ENCODE measurements at places on chromosomes 6 and 20.

DNA sequence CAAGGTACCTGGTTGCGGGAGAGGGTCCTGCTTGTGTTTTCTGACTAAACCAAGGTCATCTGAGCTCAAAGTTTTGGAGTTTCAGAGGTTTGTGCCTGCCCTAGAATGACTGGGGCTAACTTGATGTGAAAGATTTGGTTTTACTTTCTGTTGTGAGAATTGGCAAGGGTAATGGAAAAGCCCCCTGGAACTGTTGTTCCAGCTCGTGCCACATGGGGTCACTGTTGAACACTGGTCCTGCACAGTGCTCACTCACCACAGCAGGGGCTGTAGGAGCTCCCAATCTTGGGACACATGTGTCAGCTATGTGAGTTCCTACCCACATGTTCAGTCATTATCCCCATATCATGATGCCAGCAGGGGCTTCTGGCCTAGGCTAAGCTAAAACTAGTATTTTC, 6.5 kb downstream of the TGM6 start:
- DNase-seq = no peak

DNA sequence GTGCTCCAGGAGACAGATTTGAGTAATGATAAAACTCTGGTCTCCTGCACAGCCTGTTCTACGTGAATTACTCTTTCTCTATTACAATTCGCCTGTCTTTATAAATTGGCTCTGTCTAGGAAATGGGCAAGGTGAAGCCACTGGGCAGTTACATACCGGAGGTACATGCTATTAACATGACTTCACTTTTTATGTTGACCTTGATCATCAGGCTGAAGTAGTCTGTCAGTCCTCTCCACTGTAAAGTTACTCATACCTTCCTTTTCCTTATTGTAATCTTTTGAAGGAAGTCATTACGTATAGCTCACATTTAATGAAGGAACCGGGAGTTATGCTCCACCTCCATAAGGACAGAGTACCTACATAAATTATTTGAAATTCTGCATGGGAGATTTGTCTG, 19.9 kb upstream of the KHDC1 start:
- no peak for DNase-seq

DNA sequence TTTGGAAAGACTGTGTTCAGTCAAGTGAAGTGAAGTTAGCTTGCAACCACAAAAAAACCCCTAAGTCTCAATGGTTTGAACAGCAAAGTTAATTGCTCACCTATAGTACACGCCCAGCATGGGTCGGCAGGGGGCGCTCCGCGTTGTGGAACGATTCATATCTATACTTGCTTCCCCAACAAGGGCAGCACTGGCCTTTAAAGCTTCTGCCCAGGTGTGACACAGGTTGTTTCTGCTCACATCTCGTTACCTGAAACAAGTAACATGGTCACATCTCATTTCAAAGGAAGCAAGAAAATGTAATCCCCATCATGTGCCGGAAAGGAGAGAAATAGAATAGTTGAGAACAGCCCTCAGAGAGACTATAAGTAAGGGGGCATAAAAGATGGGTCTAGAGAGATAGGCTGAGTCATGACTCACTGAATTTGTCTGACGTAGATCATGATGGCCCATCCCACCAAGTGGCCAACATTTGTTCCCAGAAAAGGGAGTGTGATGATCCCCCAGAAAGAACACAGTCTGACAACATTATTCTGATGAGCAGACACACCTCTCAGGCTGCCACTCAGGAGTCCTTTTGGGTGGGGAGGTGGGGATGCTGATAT, 29.0 kb downstream of the HNF4A start:
- peak; percentile 14 for DNase-seq

DNA sequence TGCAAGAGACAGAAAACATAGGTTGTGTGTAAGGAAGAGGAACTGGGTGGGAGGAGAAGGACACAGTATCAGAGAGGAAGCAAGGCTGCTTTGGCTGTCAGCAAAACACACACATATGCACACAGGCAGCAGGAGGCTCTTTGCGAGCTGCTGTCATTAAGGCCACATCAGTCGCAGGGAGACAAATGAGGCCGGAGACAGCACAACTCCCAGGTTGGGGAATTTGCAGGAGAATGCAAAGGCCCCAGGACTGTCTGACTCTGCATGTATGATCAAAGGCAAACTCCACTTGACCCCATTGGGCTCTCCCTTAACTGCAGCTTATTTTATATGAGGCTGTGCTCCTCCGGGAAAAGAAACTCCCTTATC, 35.3 kb downstream of the METTL24 start:
- no peak for DNase-seq

DNA sequence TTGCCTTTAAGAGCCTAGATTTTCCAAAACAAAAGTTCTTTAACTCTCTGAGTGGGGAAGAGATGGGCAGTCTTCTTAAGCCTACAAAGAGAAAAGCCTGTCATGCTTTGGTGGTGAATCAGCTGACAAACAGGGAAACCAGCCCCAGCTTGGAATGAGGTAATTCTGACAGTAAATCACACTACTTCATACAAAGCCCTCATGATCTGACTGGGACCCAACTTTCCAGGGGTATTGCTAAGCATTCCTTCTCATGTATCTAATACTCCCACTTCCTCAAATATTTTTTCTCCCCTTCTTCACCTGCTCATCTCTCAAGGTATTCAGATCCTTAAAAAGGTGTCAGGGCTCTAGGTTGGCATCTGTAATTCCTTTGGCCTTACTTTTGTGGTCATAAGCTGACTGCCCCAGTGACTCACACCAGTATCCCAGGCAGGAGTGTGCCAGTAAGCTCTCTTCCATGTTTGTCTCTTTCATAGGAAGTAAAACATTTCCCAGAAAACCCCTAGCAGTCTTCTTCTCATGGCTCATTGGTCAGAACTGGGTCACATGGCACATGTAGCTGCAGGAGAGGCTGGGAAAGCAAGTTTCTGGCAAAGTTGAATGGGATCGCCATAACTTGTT, 15.0 kb upstream of the TBC1D22B start:
- no peak for DNase-seq

DNA sequence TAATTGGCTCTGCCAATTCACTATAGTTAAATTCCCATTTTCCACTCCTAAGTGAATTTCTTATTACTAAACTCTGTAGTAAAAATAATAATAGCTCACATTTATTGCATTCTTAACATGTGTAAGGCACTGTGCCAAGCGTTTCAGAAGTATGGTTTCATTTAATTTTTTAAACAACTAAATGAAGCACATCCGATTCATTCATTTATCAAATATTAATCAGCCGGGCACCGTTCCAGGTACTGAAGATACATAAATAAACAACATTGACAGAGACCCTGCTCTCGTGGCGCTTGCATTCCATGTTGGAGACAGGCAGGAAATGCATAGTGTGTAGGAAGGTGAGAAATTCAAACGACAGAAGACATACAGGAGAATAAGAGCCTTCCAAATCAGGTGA, 423.2 kb upstream of the JARID2 start:
- no peak for DNase-seq

- no peak for DNase-seq
Measured at GRCh38 chr6:35477551-35478179, 9.5 kb downstream of the RPL10A start.

DNA sequence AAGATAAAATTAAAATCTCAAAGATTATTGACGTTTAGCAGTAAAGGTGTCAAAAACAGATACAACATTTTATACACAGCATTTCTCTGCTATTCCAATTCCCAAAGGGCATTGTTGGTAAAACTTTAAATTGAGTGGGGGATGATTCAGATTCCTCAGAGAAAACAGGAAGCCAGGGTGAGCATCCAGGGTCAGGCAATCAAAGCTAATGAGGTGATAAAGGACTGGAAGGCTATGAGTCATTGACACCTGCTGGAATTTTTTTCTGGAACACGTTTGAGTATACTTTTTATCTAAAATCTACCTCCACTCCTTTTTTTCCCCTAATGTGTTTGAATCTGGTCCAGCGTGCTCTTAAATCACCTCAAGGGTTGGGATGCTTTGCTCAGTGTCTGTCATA, 52.2 kb downstream of the FKBP1C start:
- no peak for DNase-seq

DNA sequence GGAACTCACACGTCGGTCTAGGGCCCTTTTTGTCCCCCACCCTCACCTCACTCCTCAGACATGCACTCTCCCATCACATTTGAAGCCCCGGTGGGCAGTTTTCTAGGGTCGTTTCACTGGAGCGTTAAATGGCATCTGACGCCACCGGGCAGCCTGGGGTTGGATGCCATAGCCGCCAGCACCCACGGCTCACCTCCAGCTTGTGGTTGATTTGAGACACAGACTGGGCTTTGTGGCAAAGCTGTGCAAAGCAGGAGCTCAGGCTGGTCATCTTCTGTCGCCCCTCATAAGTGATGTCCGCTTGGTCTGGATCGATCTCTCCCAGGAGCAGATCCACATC, 530 bp downstream of the GOPC start:
- no peak for DNase-seq

DNA sequence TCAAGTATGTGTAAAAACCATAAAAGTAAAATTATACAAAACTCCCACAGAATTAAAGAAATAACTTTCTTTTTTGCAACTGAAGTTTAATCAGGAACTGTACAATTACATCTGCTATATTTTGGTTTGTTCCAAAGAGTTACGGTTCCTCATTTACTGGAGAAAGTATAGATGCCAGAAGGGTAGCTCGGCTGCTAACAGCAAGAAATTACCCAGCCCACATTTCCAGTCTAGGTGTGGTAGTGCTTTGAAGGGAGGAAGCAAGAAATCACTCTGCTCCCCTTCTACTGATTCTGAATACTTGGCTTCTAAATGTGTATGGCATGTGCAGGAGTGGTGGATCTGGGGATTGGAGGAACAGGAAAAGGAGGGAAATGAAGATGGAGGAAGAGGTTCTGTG, 441.3 kb downstream of the CDC5L start:
- no peak for DNase-seq

DNA sequence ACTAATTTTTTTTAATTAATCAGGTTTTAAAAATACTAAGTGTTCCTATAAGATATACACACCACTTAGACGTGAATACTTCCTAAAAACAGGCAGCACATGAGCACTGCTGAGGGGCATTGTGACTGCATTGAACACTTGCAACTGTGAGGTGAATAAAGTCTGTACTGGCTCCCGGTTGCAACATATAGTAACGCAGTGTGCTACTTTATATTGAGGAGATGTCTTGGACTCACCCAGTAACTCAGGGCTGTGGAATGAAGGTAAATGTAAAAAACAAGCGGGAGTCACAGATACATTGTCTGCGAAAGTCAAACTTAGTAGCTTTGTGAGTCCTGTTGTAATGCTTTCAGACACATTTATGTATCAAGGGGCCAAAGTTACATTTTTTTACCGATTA, 17.0 kb upstream of the HLA-A start:
- no peak for DNase-seq

DNA sequence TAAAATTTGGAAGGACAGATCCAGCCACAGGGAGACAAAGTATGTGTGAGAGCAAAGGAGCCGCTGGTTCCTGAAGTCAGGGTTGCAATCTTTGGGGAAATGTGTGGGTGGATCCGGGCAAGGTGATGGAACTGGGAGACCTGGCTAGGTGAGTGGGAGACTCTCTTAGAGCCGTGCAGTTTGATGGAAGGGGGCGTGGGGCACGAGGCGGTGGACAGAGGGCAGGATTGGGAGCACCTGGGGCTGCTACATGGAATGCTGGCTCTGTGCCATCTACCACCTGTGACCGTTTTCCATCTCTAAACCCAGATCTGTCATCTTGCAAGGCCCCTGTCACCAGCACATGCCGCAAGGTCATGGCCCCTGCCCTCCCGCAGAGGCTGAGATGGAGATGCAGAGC, 268.4 kb downstream of the SMOC2 start:
- DNase-seq = no peak

DNA sequence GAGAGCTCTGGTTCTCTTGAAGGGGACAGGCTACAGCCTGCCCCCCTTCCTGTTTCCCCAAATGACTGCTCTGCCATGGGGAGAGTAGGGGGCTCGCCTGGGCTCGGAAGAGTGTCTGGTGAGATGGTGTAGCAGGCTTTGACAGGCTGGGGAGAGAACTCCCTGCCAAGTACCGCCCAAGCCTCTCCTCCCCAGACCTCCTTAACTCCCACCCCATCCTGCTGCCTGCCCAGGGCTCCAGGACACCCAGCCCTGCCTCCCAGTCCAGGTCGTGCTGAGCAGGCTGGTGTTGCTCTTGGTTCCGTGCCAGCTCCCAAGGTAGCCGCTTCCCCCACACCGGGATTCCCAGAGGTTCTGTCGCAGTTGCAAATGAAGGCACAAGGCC, 9.8 kb downstream of the VEGFA start:
- DNase-seq = no peak

GRCh38 chr6:13248584-13248985, 79.8 kb downstream of the TBC1D7 start:
- DNase-seq = no peak

DNA sequence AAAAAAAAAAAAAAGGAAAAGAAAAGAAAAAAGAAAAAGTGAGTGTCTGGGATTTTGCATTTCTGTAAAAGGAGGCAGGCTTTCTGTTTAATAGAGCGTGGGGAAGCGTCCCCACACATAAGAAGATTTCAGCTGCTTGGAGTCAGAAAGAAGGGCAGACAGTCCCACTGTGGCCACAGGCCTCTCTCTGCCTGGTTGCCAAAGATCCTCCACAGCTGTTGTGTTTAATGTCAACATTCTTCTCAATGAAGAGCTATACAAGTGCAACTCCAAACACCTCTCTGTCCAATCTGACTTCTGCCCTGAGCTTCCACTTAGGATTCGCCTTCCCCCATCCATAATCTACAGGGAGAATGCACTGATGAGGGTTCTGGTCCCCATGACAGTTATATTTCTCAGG, 64.3 kb upstream of the MLN start:
- DNase-seq = no peak

DNA sequence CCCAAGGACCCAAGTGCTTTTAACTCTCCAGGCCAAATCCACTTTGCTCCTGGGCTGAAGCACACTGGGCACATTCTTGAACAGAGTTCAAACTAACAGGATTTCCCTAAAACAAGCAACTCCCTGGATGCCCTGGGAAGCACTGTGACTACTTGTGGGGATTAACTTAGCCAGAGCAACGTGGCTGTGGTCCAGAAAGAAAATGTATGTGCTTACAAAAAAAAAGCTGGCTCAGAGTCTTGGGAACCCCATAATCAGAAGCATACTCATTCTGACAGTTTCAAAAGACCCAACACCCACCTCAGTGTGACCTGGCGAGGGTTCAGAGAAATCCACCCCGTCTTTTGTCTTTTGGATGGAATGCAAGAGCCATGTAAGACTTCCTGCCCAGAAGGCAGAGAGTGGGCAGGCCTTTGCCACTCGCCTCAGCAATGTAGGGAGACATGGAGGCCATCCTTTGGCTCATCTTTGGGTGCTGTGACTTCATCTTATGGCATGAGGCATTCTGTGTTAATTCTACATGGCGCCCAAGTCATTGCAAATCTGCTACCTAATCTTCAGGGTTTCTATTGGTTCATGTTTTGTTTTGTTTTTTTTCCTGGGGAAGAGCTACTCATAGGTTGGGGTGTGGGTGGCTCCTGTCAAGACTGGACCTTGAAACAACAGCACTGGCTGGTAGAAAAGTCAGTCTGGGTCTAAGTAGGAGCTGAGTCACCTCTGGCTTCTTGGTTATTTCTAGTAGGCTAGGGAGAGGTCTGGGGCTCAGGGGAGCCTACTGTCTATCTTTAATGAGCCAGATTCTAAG, 248.6 kb upstream of the SUPT3H start:
- no peak for DNase-seq

- DNase-seq = no peak
Measured at GRCh38 chr20:53493311-53493857, 100.3 kb downstream of the ZNF217 start.

- no peak for DNase-seq
Measured at GRCh38 chr20:23744817-23745216, 5.9 kb downstream of the CST1 start.

- no peak for DNase-seq
Measured at GRCh38 chr6:149965194-149966020, 1.7 kb downstream of the ULBP1 start.
